ENCODE measurements at places on chromosomes 5 and 9.

DNA sequence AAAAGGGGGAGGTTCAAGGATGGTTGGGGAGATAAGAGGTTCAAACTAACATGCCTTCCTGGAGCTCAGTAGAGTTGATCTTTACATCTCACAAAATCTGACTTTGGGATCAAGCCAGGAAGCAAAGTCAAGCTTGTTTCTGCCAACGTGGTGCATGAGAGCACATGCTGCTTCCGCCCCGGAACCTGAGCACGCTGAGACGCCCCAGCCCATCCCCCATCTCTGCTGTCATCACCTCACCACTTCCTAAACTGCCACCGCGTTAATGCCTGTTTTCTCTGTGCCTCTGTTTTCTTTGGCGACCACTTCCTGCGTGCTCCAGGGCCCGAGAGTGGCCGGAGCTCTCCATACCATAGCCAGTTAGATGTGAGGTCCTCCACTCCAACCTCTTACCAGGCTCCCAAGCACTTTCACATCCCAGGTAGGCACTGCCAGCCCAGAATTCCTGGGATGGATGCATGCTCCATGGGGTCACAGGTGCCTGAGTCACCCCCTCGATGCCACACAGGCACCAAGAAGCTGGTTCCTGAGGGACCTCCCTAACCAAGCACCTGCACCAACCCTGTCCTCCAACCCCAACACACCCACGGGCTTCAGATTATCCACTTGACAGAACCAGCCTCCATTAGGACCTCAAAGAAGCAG lies 31.2 kb upstream of the AFAP1L1 start:
- DNase-seq, result no peak

DNA sequence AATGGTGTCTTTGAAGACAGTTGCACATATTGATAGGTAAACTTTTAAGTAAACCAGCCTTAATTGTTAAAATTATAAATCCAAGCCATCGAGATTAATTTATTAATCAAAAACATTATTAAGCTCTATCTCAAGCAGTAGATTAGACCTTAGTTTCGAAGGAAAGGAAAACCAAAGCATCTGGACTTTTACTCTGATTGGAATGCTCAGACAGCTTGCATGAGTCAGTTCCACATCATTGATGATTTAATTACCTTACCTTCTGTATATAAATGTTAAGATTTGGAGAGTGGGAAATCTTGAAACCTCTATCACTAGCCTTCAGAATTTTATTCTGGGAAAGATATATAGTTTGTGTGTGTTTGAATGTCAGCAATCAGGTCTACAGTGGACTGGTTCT lies 23.9 kb downstream of the DCP2 start:
- DNase-seq, result no peak

DNA sequence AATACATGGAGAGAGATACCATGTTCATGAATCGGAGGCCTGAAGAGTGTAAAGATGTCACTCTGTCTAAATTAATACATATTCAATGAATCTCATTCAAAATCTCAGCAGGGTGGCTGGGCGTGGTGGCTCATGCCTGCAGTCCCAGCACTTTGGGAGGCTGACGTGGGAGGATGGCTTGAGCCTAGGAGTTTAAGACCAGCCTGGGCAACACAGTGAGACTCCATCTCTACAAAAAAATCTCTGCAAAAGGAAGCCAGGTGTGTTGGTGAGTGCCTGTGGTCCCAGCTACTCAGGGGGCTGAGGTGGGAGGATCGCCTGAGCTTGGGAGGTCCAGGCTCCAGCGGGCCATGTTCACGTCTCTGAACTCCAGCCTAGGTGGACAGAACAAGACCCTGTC lies 49.7 kb downstream of the COL23A1 start:
- DNase-seq, result no peak

DNA sequence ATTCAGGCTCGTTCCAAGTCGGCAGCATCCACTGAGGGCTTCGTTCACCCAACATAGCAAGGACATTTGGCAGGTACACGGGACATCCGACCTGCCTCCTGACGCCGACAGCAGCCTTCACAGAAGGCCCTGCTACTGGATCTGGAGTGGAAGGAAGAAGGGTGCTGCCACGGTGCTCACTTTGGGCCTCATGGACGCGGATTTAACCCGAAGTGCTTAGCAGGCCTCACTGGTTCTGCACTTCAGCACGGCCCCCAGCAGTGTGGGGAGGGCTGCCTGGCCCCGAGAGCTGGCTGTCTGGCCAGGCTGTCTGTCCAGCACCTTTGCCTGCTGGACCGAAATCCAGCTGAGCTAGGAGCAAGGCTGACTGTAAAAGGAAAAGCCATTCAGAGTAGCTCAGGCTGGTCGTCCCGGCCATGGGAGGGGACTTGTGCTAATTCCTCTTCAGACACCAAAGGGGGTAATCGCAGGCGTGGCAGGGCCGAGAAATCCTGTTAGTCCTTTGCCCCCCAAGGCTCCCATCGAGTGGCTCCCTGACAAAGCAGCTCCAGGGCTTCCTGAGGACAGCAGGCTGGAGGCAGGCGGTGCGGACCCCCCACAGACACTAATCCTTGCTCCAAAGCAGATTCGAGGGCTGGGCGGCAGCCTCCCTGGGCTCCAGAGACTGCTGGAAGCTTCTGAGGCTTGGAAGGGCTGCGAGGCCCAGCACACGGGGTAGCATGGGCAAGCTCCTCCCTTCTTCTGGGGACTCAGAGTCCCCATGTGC lies 11.1 kb upstream of the RXRA start:
- no peak for DNase-seq

GRCh38 chr9:103755986-103756385 lies 338.1 kb upstream of the SMC2 start:
- DNase-seq, result no peak

- DNase-seq, result no peak
These were observed 217.5 kb upstream of the S1PR3 start for GRCh38 chr9:88773627-88774244.

- no peak for DNase-seq
These were observed 157.8 kb downstream of the NXNL2 start for GRCh38 chr9:88692827-88693226.

DNA sequence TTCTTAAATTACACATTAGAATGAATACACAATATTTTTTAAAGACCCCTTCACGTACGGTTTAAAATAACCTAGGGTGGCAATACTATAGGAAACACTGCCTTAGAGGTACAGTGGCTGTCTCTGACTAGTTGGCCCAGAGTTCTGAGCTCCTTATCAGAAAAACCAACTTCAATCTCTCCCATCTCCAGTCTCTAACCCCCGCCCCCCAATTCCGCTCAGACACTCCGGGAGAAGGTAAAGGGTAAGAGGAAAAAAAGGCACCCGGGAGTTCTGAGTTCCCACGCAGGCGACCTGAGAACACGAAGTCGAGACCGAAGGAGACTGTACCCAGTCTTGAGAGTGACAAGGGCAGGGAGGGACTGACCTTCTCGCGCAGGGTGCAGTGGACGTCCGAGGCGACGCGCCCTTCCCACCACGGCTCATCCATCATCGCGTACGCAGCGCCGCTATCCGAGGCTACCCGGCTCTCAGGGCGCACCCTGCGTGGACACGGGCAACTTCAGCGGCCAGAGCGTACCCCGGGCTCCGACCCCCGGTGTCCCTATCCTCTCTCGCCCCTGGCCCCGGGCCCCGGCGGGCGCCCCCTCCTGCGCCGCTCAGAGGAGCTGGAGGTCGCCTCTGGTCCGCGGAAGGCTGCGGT lies 752 bp downstream of the CCNJL start:
- no peak for DNase-seq

- DNase-seq, result no peak
These were observed 14.0 kb downstream of the BOD1 start for GRCh38 chr5:173602423-173602822.

GRCh38 chr5:122258241-122258640 lies 53.8 kb upstream of the SNCAIP start:
- no peak for DNase-seq
